Aortic smooth muscle cell (primary cell): ENCODE measurements at places on chromosomes 11 and 22. TPM values are rescaled to one million over a fixed set of nuclear protein-coding genes. Genes with fewer than 3 reads are reported as not detected.

ELMOD1 gene
- total RNA-seq = 0.13 and 0.19 TPM in 2 replicates

OR52N4 gene
- not detected in 2 replicates for total RNA-seq

MFRP gene
- not detected in 2 replicates for total RNA-seq

P2RY2 gene
- total RNA-seq = 1.2 and 1.6 TPM in 2 replicates

FAM181B gene
- not detected in 2 replicates for total RNA-seq

MYEOV gene
- 1.2 and 2.5 TPM in 2 replicates for total RNA-seq

CCDC73 gene
- total RNA-seq = not detected in 2 replicates

MEI1 gene
- 1.2 TPM in 2 replicates for total RNA-seq

NAV2 gene
- total RNA-seq = 11.5 and 22.3 TPM in 2 replicates

MAP6 gene
- 5.0 and 5.7 TPM in 2 replicates for total RNA-seq

OR5A2 gene
- not detected in 2 replicates for total RNA-seq

CDHR5 gene
- not detected in 2 replicates for total RNA-seq

POTEH gene
- total RNA-seq = not detected in 2 replicates

PATE2 gene
- total RNA-seq = 0.13 and 0.44 TPM in 2 replicates

ELFN2 gene
- not detected in 2 replicates for total RNA-seq

RFPL2 gene
- not detected in 2 replicates for total RNA-seq

MS4A15 gene
- total RNA-seq = not detected in 2 replicates

ESRRA gene
- total RNA-seq = 32.7 and 40.6 TPM in 2 replicates

VSIG2 gene
- 0.06 and 0.13 TPM in 2 replicates for total RNA-seq

OR10A4 gene
- not detected in 2 replicates for total RNA-seq

CYP2D6 gene
- total RNA-seq = 0.26 and 0.31 TPM in 2 replicates

ART1 gene
- not detected in 2 replicates for total RNA-seq

STIP1 gene
- total RNA-seq = 98.2 and 140 TPM in 2 replicates

POLDIP3 gene
- 29.5 and 30.4 TPM in 2 replicates for total RNA-seq

APOL1 gene
- 39.0 and 42.4 TPM in 2 replicates for total RNA-seq

PRCP gene
- total RNA-seq = 58.0 and 94.4 TPM in 2 replicates

OR8G5 gene
- not detected in 2 replicates for total RNA-seq

TPBGL gene
- not detected in 2 replicates for total RNA-seq

FAR1 gene
- 56.3 and 58.0 TPM in 2 replicates for total RNA-seq

TP53AIP1 gene
- not detected in 2 replicates for total RNA-seq

OVOL1 gene
- not detected in 2 replicates for total RNA-seq

CARD18 gene
- total RNA-seq = not detected in 2 replicates

CKAP5 gene
- 72.9 and 76.9 TPM in 2 replicates for total RNA-seq

TRIM48 gene
- total RNA-seq = not detected in 2 replicates

SPDYC gene
- not detected in 2 replicates for total RNA-seq

PRRG4 gene
- 0.06 and 0.13 TPM in 2 replicates for total RNA-seq

ISX gene
- total RNA-seq = not detected in 2 replicates

PLAAT4 gene
- 24.3 and 24.6 TPM in 2 replicates for total RNA-seq

C11orf98 gene
- total RNA-seq = 32.3 and 46.8 TPM in 2 replicates

EHF gene
- total RNA-seq = 0.06 and 0.53 TPM in 2 replicates

C11orf86 gene
- not detected in 2 replicates for total RNA-seq

MS4A3 gene
- total RNA-seq = not detected in 2 replicates

MCAM gene
- 33.9 and 60.8 TPM in 2 replicates for total RNA-seq

NPTXR gene
- total RNA-seq = 0.79 and 1.1 TPM in 2 replicates

RASGRP2 gene
- 0.19 TPM in 1 of 2 replicates, not detected in the other for total RNA-seq

OR2D2 gene
- total RNA-seq = 0.13 and 0.44 TPM in 2 replicates

LRRC32 gene
- 126 and 128 TPM in 2 replicates for total RNA-seq

SEC14L6 gene
- 0.12 and 0.13 TPM in 2 replicates for total RNA-seq

SYT8 gene
- total RNA-seq = 0.26 TPM in 1 of 2 replicates, not detected in the other

SEZ6L gene
- total RNA-seq = not detected in 2 replicates

ETS1 gene
- total RNA-seq = 28.6 and 28.7 TPM in 2 replicates

CLCF1 gene
- 4.7 and 7.7 TPM in 2 replicates for total RNA-seq

IGSF22 gene
- total RNA-seq = 0.26 TPM in 1 of 2 replicates, not detected in the other

GRM5 gene
- total RNA-seq = under 0.01 and 0.06 TPM in 2 replicates

CASP5 gene
- not detected in 2 replicates for total RNA-seq

LSP1 gene
- 6.7 and 18.2 TPM in 2 replicates for total RNA-seq

GSTT2 gene
- total RNA-seq = not detected in 2 replicates

OR51M1 gene
- not detected in 2 replicates for total RNA-seq

OLFML1 gene
- total RNA-seq = 14.7 and 15.2 TPM in 2 replicates
